Islet precursor cell (in vitro differentiated cells): ENCODE measurements at places on chromosomes 5 and 9.

- no peak for DNase-seq
Observed at GRCh38 chr5:10352430-10353240, 860 bp upstream of the MARCHF6 start.

GRCh38 chr5:149956685-149957084 lies 3.9 kb upstream of the SLC26A2 start:
- no peak for DNase-seq

- no peak for DNase-seq
Observed at GRCh38 chr5:167790462-167791260, 500.8 kb upstream of the WWC1 start.

GRCh38 chr5:137348759-137349158 lies 150.4 kb downstream of the SPOCK1 start:
- DNase-seq: no peak

GRCh38 chr5:168590666-168591065 lies 11.5 kb upstream of the PANK3 start:
- DNase-seq: no peak

DNA sequence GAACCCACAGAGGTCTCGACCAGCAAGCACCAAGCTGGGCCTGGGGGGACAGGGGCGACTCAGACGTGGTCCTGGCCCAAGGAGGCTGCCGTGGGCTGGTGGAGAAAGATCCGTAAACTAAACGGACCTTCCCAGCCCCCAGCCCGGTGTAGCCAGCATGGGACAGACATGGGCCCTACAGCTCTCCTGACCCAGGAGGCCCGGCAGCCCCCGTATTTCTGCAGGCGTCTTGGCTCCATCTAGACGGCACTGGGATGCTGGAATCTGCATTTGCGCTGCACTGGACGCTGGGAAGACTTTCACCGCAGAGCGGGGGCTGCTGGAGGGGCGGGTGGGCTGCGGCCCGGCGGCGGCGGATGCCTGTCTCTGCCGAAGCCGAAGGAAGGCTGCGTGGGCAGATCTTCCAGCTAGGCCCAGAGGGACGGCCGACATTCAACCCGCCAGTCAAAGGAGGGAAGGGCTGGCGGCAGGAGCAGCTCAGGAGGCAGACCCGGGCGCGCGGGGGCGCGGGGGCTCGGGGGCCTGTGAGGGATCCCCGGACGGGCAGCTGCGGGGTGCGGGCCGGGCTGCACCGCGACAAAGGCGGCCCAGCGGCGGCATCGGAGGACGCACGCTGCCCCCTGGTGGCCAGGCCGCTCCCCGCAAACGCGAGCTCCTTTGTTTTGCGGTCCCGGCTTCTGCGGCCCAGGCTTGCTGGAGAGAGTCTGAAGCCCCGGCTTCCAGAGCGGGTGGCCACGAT lies 266.2 kb downstream of the NSG2 start:
- DNase-seq: peak; percentile 88

DNA sequence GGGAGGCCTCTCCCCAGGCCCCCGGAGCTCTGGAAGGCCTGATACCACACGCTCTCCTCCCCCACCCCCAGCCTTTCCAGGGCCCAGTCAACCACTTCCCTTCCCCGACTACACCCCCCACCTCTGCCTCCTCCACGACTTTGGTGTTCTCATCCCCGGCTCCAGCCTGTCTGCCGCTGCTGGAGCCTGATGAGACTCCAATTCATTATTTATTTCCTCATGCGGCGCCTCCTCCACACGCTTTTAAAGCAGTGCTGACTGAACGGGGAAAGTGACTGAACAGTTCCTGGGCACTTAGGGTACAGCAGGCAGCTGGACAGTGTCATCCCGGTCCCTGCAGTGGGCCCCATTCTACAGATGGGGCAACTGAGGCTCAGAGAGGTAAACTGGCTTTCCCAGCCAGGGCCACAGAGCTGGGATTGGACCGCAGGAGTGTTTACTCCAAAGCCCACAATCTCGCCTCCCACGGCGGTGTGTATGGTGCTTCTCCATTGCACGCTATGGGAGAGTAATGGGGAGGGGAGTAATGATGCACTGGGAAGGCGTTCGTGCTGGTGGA lies 15.9 kb upstream of the RPL26L1 start:
- peak; percentile 88 for DNase-seq

DNA sequence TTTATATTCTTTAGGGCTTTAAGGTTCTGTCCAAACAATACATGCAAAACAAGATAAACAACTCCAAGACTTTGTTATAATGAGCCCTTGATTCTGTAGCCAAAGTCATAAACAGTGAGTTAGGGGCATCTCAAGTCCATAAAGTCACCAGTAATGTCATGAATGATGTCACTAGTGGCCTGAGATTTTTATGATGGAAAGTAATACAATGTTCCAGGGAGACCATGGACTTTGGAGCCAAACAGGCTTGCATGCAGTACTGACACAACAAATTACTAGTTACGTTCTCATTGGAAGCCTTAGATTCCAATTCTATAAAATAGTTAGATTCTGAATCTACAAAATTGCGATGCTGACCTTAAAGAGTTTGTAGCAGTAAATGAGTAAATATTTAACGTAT lies 280.0 kb downstream of the HINT1 start:
- no peak for DNase-seq
